ENCODE measurements at places on chromosomes 13 and 19. TPM values are rescaled to one million over a fixed set of nuclear protein-coding genes. Genes with fewer than 3 reads are reported as not detected.

- H3K4me3 ChIP-seq, result no peak overlapping the region
- H3K27me3 ChIP-seq, result no peaks in the 10 kb centered on the region
- H3K36me3 ChIP-seq, result no peaks in the 10 kb centered on the region
- H3K4me1 ChIP-seq, result no peaks in the 10 kb centered on the region
- H3K27ac ChIP-seq, result no peak overlapping the region
- DNase-seq, result no peak
Measured at GRCh38 chr13:89755729-89756492, 1591.6 kb upstream of the MIR17HG start.

DNA sequence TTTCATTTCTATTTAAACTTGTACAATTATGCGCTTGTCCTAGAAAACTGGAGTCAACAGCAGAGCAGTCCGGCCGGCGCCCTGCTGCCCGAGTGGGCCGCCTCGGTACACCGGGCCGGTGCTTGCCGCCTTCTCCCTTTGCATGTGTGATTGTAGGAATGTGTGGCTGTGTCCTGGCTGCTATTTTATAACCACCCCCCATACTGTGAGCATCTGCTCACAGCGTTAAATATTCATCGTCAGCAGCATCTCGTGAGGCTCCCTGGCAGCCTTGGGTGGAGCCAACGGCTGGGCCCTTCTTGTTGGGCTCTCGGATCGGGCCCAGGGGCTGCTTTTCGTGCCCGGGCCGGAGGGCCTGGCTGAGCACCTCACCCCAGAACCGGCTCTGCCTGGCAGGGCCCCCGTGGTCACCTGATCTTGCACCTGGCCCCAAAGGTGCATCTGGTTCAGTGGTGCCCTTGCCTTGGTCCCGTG, 10.6 kb downstream of the PIAS4 start:
- DNase-seq, result no peak
- H3K27ac ChIP-seq, result no peak overlapping the region
- peaks cover 35% of the 10 kb centered on the region for H3K36me3 ChIP-seq
- no peaks in the 10 kb centered on the region for H3K4me1 ChIP-seq

NALCN gene
- polyA plus RNA-seq, result 2.2 TPM

KLK14 gene
- 0.12 TPM for polyA plus RNA-seq

ZSCAN22 gene
- 3.9 TPM for polyA plus RNA-seq
